Esophagus squamous epithelium (tissue), 5 donors: ENCODE measurements at places on chromosomes 2 and 18.

GRCh38 chr18:50862401-50862800 lies 16.5 kb upstream of the ME2 start:
- DNase-seq: no peak

DNA sequence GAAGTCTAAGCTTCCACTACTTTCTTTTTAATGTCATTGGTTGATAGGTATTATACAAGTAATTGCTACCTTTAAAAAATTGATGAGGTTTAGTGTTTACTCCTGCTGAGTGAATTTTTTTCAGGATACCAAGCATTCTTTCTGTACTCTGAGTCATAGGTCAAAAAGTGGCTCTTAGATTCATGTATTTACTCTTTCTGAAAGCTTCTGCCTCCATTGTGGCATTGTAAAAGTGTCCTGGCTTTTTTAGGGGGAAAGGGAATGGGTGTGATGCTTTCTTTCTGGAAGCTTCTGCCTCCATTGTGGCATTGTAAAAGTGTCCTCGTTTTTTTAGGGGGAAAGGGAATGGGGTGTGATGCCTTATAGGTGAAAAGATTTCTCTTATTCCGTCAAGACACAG lies 286.5 kb downstream of the LPIN1 start:
- no peak for DNase-seq

GRCh38 chr2:10008809-10009176 lies 34.6 kb upstream of the KLF11 start:
- no peak for DNase-seq

DNA sequence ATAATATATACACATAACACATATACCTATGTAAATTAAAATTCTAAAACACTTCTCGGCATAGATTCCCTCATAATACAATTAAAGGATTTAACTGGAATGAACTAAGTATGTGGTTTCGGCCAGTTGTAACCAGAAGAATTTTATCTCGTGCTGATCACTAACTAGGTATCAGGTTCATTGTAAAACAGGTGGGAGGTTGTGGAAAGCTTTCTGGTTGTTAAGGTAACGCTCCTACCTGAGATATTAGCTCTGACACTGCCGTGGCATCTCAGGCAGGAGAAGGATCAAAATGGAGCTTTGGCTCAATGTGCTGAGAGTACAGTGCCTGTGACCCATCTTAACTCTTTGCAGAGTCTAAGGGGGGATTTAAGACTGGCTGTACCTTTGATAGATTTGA lies 42.5 kb downstream of the SLC9A2 start:
- DNase-seq: no peak

GRCh38 chr2:54657664-54658083 lies 65.8 kb upstream of the EML6 start:
- DNase-seq: no peak

GRCh38 chr2:43897492-43897891 lies 58.7 kb downstream of the ABCG8 start:
- no peak for DNase-seq

GRCh38 chr2:105183555-105184323 lies 57.8 kb upstream of the GPR45 start:
- no peak for DNase-seq

GRCh38 chr2:36165132-36165531 lies 190.4 kb upstream of the CRIM1 start:
- DNase-seq: no peak

- no peak for DNase-seq
These were observed 56.4 kb downstream of the FAM124B start for GRCh38 chr2:224345492-224345891.

DNA sequence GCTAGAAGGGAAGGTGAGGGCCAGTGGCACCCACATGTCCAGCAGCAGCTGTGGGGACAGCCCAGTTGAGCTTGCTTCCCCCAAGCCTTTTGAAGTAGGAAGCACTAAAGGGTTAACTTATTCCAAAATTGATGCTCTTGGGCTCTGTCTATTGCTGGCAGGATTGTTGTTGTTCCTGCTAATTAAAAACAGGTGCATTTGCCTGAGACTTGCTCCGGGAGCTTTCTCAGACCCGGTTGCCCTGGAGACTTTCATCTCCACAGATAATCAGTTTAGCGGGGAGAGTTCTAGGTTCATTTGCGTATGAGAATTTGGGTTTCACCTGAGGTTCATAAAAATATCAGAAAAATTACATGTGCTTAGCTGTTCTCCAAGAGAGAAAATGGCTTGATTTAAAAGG lies 277.3 kb downstream of the LRATD1 start:
- DNase-seq: no peak

- DNase-seq: no peak
These were observed 144.0 kb upstream of the SERPINE2 start for GRCh38 chr2:224183086-224183485.

- no peak for DNase-seq
These were observed 23.4 kb upstream of the TANK start for GRCh38 chr2:161136696-161137324.

GRCh38 chr2:222318026-222318711 lies 19.4 kb upstream of the PAX3 start:
- DNase-seq: no peak
